ENCODE measurements at places on chromosomes 16 and 17. TPM values are rescaled to one million over a fixed set of nuclear protein-coding genes. Genes with fewer than 3 reads are reported as not detected.

RARA gene
- total RNA-seq, result 77.2 TPM

SPAG9 gene
- total RNA-seq, result 135 TPM

DNA sequence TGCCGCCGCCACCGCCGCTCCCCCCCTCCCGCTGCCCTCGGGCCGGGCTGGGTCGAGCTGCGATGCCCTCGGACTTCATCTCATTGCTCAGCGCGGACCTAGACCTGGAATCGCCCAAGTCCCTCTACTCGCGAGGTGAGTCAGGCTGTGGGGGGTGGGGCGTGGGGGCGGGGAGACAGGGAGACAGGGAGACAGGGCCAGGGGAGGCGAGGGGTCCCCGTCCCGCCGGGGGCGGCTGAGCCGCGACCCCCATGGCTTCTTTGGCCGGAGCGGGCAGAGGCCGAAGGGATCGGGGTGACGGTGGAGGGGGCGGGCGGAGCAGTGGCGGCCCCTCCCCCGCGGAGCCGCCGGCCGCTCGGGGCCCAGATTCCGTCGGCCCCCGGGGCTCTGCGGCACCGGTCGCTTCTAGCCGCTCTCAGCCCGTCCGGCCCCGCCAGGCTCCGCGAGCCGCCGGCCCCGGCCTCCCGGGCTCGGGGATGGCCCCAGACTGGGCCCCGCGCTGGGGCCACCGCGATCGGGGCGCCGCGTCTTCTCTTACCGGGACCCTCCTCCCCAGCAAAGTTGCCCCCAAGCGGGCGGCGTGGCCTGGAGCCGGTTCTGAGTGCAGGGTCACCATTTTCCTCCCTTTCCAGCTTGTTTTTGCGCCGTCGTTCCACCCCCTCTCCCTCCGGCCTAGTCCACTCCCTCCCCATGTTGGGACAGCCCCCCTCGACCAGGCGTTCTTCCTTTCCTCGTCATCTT is 644 bp downstream of the NFAT5 start:
- H3K4me1 ChIP-seq, result no peaks in the 10 kb centered on the region
- peak; percentile 81 for DNase-seq
- peak overlapping the region; percentile 99 for H3K27ac ChIP-seq
- peak overlapping the region; percentile 93 for H3K4me3 ChIP-seq
- H3K27me3 ChIP-seq, result no peaks in the 10 kb centered on the region
- H3K36me3 ChIP-seq, result no peaks in the 10 kb centered on the region

GRCh38 chr16:24036614-24037013 is 200.8 kb downstream of the PRKCB start:
- peak; percentile 19 for DNase-seq
- no peaks in the 10 kb centered on the region for H3K4me1 ChIP-seq
- H3K27me3 ChIP-seq, result no peaks in the 10 kb centered on the region
- no peaks in the 10 kb centered on the region for H3K36me3 ChIP-seq
- H3K27ac ChIP-seq, result no peak overlapping the region
- H3K4me3 ChIP-seq, result no peak overlapping the region

- no peak overlapping the region for H3K4me3 ChIP-seq
- no peak for DNase-seq
- H3K36me3 ChIP-seq, result no peaks in the 10 kb centered on the region
- no peaks in the 10 kb centered on the region for H3K4me1 ChIP-seq
These were observed 145.6 kb downstream of the ENGASE start for GRCh38 chr17:79220201-79220712.

DNA sequence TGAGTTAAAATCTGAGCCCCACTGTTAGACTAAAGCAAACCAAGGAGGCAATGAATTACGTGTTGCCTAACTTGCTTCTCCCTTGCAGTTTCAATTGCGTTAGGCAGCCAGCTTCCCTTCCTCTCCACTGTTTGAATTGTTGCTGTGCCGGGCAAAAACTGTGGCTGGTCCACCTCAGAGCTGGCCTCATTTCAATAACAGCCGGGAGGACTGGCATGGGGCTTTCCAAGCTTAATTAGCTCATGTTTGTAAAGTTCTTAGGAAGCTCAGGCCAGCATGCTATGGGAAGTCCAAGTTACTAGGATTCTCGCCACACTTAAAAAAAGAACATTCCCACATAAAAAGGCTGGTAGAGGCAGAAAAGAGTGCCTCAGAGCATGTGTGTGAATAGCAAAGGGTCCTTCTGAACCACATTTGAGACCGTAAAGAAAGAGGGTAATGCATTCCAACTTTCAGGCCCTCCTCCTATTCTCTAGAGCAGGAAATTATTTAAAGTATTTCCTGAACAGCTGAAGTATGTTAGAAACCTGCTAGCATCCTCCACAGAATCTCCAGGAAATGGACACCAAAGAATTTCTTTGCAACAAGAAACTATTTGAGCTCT is 79.0 kb upstream of the SMURF2 start:
- peak overlapping the region; percentile 7 for H3K27ac ChIP-seq
- H3K36me3 ChIP-seq, result no peaks in the 10 kb centered on the region

DNA sequence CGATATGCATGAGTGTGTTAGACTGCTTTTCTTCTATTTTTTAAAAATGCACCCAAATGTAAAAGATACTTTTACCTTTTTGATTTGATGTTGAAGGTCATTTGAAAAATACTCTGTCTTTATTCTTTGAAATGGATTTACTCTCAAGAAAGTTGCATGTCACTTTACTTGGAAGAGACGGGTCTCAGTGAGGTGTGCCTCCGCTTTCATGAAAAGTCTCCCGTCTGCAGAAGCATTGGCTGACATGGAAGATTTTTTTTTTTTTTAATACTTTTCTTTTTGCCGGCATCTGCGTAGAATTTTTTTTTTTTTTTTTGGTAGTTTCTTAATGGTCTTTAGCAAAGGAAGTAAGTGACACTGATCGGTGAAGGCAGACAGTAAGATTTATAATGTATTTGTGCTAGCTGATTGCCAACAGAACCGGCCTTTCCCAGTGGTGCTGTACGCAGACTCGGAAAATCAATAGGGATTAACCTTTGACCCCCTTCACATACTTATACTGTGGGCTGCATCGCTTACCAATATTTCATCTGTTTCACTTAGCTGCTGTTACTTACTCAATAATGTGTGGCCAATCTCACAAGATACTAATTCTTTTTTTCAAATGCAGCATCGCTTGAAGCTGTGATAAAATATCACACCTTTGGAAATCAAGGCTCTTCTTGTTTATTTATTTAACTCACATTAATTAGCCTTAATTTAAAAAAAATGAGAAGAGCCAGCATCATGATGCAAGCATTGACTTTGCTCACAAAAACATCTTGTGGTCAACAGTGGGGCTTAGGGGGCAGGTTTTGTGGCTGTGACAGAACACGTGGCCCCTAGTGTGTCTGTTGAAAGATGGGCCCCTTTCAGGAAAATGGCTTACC is 383.9 kb downstream of the WWOX start:
- no peak for DNase-seq
- H3K27me3 ChIP-seq, result no peaks in the 10 kb centered on the region
- H3K4me3 ChIP-seq, result no peak overlapping the region
- H3K27ac ChIP-seq, result no peak overlapping the region
- no peaks in the 10 kb centered on the region for H3K4me1 ChIP-seq
- no peaks in the 10 kb centered on the region for H3K36me3 ChIP-seq

DNA sequence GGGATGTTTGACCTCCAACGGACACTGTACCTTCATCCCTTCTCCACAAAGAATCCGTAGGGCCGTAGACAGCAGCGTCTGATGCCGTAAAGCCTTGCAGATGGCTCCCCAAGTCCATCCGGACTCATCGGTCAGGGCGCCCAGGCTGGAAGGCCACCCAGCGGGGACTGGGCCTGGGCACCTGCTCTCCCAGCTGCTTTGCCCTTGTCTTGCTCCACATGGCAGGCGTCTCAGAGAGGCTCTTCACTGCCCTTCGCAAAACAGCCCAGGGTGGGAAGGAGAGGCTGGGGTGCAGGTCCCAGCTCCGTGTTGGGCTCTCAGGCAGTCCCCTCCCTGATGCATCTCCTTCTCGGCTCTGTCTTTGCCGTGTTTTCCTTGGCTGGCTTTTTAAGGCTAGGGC is 6.2 kb upstream of the RPTOR start:
- H3K27me3 ChIP-seq, result no peaks in the 10 kb centered on the region
- no peak overlapping the region for H3K27ac ChIP-seq
- no peaks in the 10 kb centered on the region for H3K4me1 ChIP-seq
- H3K4me3 ChIP-seq, result no peak overlapping the region

DNA sequence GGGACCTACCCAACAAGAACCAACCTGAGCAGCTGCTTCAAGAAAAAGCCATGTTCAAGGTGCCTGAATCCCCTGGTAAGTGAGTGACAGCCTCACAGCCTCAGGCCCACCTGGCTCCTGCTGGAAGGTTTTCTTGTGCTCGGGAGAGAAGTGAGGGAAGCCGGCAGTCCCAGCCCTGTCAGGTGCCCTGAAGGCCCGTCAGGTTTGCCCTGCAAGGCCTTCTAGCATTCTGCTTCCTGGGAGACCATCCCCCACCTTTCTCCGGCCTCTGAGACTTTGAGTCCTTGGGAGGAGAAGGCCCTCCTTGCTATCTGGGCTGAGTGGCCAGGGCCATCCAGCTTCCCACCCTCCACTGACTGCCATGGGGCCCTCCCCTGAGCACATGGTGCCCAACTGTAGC is 166.7 kb upstream of the ZNF267 start:
- H3K27me3 ChIP-seq, result no peaks in the 10 kb centered on the region
- DNase-seq, result no peak
- no peak overlapping the region for H3K27ac ChIP-seq
- H3K4me3 ChIP-seq, result no peak overlapping the region
- H3K4me1 ChIP-seq, result no peaks in the 10 kb centered on the region

- H3K27ac ChIP-seq, result no peak overlapping the region
- H3K36me3 ChIP-seq, result no peaks in the 10 kb centered on the region
- DNase-seq, result no peak
- H3K27me3 ChIP-seq, result no peaks in the 10 kb centered on the region
These were observed 40.4 kb upstream of the DNAJA2 start for GRCh38 chr16:47013910-47014309.

- H3K4me1 ChIP-seq, result no peaks in the 10 kb centered on the region
- no peaks in the 10 kb centered on the region for H3K27me3 ChIP-seq
- no peak overlapping the region for H3K4me3 ChIP-seq
- DNase-seq, result no peak
- H3K27ac ChIP-seq, result no peak overlapping the region
These were observed 9.7 kb upstream of the PIK3R5 start for GRCh38 chr17:8975091-8975725.

GRCh38 chr17:36705874-36706731 is 104.7 kb downstream of the MRM1 start:
- DNase-seq, result no peak
- no peaks in the 10 kb centered on the region for H3K4me1 ChIP-seq
- H3K4me3 ChIP-seq, result no peak overlapping the region
- no peaks in the 10 kb centered on the region for H3K27me3 ChIP-seq
- no peaks in the 10 kb centered on the region for H3K36me3 ChIP-seq

GRCh38 chr17:9266697-9267117 is 245.4 kb downstream of the NTN1 start:
- no peaks in the 10 kb centered on the region for H3K36me3 ChIP-seq
- H3K4me1 ChIP-seq, result no peaks in the 10 kb centered on the region
- no peak overlapping the region for H3K4me3 ChIP-seq
- DNase-seq, result no peak
- no peaks in the 10 kb centered on the region for H3K27me3 ChIP-seq

GRCh38 chr17:45243750-45244149 is 18.1 kb downstream of the SPATA32 start:
- H3K27ac ChIP-seq, result no peak overlapping the region
- DNase-seq, result peak; percentile 70
- H3K36me3 ChIP-seq, result no peaks in the 10 kb centered on the region
- peaks cover 33% of the 10 kb centered on the region for H3K4me1 ChIP-seq

- H3K4me3 ChIP-seq, result no peak overlapping the region
These were observed 512.2 kb downstream of the GRIN2A start for GRCh38 chr16:9670033-9670432.

- no peaks in the 10 kb centered on the region for H3K36me3 ChIP-seq
- no peak overlapping the region for H3K4me3 ChIP-seq
- no peak for DNase-seq
- H3K27me3 ChIP-seq, result no peaks in the 10 kb centered on the region
These were observed 64.7 kb downstream of the SNX20 start for GRCh38 chr16:50616386-50616785.

- peaks cover 5% of the 10 kb centered on the region for H3K4me1 ChIP-seq
- no peak overlapping the region for H3K27ac ChIP-seq
- H3K4me3 ChIP-seq, result no peak overlapping the region
- no peak for DNase-seq
These were observed 22.6 kb upstream of the METRNL start for GRCh38 chr17:83056583-83057396.

DNA sequence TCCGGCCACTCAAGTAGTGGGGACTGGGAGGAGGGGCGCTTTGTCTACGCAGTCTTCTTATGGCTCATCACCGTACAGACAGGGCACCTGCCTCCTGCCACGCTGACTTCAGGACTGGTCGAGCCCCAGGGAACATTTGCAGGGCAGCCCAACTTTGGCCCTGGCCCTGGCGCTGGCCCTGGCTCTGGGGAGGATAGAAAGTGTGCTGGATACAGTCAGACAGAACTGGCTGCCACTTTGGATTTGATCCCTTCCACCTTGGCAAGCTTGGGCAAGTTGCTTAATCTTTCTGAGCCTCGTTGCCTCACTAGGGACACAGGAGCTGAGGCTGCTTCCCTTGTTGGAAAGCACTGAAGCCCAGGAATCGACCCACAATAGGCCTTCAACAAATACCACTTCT is 13.6 kb downstream of the LGALS9 start:
- peaks cover 30% of the 10 kb centered on the region for H3K4me1 ChIP-seq
- no peak overlapping the region for H3K27ac ChIP-seq
- DNase-seq, result no peak

DNA sequence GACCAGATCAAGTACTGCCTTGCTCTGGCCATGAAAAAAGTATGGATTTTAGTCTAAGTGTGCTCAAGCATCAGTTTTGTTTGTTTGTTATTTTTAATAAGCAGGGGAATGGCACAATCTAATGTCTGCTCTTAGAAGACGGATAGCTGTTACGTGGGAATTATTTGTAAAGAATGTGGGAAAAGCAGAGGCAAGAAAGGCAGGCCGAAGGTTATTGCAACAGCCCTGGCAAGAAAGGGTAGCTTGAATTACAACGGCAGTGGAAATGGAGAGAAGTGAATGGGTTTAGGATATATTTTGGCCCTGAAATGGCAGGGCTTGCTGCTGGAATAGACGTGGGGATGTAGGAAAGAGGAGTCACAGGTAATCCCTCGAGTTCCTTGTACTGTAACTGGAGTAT is 987 bp upstream of the HASPIN start:
- peak overlapping the region; percentile 99 for H3K4me3 ChIP-seq
- DNase-seq, result no peak
- no peaks in the 10 kb centered on the region for H3K27me3 ChIP-seq
- H3K4me1 ChIP-seq, result no peaks in the 10 kb centered on the region
- H3K36me3 ChIP-seq, result no peaks in the 10 kb centered on the region

WFDC1 gene
- 35.5 TPM for total RNA-seq

GRCh38 chr16:85987750-85988078 is 88.8 kb downstream of the IRF8 start:
- peaks cover 37% of the 10 kb centered on the region for H3K4me1 ChIP-seq
- H3K36me3 ChIP-seq, result no peaks in the 10 kb centered on the region
- H3K4me3 ChIP-seq, result no peak overlapping the region
- no peaks in the 10 kb centered on the region for H3K27me3 ChIP-seq
- no peak for DNase-seq
- no peak overlapping the region for H3K27ac ChIP-seq

DNA sequence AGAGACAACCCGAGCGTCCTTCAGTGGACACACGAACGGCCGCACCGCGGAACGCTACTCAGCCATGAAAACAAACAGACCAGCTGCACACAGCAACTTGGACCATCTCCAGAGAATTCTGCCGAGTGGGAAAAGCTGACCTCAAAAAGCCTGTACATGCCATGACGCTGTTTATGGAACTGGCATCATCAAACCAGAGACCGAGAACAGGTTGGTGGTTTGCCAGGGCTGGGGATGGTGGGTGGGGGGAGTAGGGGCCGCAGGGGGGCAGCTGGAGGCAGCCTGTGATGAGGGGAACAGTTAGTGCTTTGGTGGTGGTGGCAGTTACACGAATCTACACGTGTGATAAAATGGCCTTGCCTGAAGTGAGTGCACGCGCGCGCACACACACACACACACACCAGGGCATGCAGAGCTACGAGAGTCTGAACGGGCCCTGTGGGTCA is 169.8 kb downstream of the LAT start:
- no peak overlapping the region for H3K4me3 ChIP-seq
- no peak for DNase-seq
- no peak overlapping the region for H3K27ac ChIP-seq
- no peaks in the 10 kb centered on the region for H3K27me3 ChIP-seq
